Liver (tissue), 10 donors: ENCODE measurements at places on chromosomes 5 and 9.

- DNase-seq = no peak
These were observed 27.7 kb downstream of the PTCD2 start for GRCh38 chr5:72347801-72348308.

DNA sequence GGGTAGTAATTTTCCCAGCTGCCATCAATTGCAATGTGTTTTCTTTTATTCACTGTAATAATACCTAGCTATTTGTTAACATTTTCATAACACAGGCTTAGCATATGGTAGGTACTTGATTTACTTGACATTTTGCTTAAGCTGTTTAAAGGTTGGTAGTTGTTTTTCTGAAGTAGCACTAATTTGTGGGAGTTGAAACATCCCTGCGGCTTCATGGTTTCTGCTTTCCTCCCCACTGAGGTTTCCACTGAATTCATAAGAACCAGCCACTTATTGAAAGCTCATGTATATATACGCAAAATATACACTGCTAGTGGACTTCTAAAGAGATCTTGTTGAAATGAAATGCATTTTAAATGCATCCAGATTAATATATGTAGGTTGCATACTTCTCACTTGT lies 559.9 kb downstream of the TLE4 start:
- no peak for DNase-seq

GRCh38 chr5:76679231-76679630 lies 36.7 kb upstream of the F2R start:
- no peak for DNase-seq

DNA sequence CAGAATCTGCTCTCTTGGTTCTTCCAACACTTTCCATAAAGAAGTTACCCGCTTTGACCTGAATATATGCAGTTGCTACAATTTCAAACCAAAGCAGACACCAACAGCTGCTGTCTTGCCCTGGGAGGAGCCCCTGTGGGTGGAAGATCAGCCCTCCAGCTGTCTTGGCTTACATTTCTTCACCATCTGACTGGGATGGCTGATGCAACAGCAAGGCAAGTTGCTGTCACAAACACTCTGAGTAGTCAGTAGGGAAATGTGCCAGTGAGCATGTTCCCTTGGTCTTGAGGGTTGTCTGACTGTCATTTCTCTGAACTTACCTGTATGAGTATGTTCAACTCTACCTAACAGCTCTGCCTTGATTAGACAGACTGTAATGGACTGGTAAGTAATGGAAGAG lies 152.9 kb downstream of the SGCD start:
- no peak for DNase-seq

DNA sequence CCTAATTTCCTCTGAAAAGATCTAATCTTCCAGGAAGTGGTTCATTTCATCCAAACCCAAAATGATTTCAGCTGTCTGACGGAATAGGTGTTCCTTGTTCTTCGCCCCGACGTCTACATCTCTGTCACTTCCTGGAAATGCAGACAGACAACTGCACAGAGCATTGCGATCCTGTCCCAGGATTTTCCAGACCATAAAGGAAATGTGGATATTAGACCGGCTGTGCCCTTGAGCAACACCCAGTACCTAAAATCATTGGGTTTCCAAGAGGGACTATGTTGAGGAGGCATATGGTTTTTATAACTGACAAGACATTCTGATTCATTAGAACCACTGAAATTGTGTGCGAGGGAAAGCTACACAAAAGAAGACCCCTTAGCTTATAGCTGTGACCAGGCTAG lies 74.2 kb downstream of the MSX2 start:
- no peak for DNase-seq

DNA sequence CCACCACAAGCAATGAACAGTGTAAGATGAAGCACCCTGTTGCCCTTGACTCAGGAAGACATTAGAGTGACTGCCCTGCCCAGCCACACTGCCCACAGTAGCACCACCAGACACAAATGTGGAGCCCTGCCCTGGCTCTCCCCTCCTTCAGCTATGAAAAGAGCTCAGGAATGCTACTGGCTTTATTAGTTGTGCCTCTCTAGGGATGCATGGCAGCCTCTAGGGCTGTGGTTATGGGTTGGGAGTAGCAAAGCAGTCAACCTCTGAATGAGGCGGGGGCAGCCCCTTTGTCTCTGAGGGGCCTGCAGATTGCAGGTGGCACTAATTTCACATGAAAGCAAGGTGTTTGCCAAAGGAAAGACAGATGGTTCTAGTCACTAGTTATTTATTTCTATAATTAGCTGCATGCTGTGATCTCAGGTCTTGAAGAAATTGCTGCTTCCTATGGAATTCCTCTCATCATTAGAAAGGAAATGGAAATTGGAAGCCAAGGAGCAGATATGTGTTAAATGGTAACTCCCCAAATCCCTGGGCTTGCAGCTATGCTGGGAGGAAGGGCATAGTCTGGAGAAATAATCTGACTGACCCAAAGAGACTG lies 259.4 kb downstream of the TLR4 start:
- no peak for DNase-seq

DNA sequence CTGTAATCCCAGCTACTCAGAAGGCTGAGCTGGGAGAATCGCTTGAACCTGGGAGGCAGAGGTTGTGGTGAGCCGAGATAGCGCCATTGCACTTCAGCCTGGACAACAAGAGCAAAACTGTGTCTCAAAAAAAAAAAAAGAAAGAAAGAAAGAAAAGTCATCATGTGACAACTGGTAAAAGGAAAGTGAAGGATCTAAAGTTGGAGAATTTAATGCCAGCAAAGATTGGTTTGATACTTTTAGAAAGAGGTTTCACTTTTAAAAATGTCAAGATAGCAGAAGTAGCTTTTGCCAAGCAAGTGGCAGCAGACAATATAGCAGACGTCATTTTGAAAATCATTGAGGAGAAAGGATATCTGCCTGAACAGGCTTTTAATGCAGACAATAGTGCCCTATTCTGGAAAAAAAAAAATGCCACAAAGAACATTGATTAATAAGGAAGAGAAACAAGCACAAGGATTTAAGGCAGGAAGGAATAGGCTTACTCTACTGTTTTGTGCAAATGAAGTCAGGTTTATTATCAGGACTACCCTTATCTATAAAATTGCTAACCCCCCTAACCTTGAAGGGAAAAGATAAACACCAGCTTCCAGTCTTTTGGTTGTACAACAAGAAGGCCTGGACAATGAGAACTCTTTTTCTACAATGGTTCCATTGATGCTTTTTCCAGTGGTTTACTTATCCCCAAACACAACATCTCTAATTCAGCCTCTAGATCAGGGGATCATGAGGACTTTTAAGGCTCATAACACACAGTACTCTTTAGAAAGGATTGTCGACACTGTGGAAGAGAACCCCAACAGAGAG lies 12.0 kb downstream of the PKD2L2 start:
- DNase-seq = no peak

DNA sequence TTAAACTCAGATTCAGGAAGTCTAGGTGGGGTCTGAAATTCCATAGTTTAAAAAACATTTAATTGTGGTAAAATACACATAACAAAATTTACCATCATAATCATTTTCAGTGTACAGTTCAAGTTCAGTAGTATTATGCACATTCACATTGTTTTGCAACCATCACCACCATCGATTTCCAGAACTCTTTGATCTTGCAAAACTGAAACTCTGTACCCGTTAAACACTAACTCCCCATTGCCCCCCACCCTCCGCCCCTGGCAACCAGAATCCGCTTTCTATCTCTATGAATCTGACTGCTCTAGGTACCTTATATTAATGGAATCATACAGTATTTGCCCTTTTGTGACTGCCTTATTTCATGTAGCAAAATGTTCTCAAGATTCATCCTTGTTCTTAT lies 117.5 kb downstream of the CEP120 start:
- DNase-seq = no peak

- DNase-seq = no peak
These were observed 146.3 kb upstream of the FSTL4 start for GRCh38 chr5:133758641-133759040.

DNA sequence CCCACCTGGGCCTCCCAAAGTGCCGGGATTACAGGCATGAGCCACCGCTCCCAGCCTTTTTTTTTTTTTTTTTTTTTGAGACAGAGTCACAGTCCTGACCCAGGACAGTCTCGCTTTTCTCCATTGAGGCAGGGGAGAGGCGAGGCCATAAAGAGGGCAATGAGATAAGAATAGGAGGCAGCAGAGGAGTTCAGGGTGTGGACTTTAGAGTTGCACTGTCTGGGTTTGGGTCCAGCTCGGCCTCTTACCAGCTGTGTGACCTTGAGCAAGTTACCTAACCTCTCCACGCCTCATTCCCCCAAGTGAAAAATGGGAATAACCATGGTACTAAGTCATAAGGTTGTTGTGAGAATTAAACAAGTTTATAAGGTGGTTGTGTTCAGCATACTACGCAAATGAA lies 24.6 kb upstream of the ANKH start:
- DNase-seq = no peak

- DNase-seq = no peak
These were observed 7.1 kb downstream of the RXRA start for GRCh38 chr9:134333234-134333873.

DNA sequence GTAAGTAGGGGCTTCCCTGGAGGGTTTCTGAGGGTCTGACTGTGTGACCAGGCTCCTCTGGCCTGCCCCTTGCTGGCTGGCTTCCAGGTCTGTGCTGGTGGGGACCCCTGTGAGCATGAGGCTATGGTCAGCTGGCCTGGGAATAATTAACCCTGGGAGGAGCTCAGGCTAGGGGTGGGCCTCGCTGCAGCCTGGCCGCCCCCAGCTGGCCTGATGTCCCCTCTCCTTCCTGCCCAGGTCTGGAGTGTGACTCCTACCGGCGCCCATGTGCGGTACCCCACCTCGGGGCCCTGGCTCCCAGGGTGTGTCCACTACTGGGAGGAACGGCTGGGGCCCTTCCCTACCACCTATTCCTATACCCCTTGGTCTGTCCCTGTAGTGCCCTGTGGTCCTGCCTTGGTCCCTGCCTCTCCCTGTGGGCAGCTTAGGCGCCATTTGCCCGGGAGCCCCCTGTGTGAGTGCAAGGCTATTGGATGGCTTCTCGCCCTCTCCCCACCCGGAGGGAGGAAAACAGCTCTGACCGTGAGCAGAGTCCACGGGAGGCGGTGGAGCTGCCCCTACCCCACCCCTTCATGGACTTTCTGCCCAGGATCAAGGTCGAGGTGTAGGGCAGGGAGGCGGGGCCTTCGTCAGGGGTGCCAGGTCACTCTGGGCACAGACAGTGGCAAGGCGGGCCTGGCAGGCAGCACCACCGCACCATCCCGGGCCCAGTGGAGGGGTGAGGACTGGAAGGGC lies 9.4 kb downstream of the RXRA start:
- no peak for DNase-seq

DNA sequence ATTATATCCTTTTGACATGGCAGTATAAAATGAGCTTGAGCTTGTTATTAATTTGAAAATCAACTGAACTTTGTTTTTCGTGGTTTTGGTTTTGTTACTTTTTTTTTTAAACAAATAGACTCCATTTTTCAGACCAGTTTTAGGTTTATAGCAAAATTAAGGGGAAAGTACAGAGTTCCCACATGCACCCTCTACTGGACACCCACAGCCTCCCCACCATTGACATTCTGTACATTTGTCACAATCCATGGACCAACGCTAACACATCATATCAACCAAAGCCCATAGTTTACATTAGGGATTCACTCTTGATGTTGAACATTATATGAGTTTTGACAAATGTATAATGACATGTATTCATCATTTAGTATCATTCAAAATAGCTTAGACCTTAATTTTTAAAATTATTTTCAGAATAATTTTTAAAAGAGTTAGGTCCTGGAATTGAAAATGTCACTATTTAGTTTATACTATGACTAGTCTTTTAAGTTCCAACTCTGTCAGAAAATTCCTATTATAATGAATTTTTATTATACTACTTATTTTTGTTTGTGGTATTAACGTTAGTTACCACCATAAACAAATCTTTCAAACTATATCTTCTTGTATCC lies 35.3 kb upstream of the JMY start:
- no peak for DNase-seq

DNA sequence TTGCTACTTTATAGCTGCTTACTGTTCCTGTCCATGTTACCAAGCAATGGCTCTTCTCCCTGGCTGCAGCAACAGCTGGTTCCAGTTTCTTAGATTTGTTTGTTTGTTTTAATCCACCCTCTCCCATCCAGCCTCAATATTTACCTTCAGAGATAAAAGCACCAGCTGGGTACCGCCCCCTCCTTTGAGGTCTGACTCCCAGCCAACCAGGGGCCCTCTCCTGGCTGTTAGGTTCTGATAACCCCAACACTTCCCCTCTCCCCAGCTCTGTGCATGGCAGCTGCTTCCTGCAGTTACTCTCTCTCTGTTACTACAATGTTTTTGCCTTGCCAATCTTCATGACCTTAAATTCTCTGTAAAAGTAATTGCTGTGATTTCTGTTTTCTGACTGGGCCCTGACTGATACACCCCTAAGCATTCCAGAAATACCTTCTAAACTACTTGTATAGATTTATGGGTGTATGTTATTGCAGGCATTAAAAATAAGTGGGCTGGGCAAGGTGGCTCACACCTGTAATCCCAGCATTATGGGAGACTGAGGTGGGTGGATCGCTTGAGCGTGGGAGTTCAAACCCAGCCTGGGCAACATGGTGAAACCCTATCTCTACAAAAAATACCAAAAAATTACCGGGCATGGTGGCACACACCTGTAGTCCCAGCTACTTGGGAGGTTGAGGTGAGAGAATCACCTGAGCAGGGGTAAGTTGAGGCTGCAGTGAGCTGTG lies 2.6 kb upstream of the GCNT1 start:
- DNase-seq = peak; percentile 62

GRCh38 chr5:158832731-158833130 lies 267.0 kb downstream of the EBF1 start:
- DNase-seq = no peak

DNA sequence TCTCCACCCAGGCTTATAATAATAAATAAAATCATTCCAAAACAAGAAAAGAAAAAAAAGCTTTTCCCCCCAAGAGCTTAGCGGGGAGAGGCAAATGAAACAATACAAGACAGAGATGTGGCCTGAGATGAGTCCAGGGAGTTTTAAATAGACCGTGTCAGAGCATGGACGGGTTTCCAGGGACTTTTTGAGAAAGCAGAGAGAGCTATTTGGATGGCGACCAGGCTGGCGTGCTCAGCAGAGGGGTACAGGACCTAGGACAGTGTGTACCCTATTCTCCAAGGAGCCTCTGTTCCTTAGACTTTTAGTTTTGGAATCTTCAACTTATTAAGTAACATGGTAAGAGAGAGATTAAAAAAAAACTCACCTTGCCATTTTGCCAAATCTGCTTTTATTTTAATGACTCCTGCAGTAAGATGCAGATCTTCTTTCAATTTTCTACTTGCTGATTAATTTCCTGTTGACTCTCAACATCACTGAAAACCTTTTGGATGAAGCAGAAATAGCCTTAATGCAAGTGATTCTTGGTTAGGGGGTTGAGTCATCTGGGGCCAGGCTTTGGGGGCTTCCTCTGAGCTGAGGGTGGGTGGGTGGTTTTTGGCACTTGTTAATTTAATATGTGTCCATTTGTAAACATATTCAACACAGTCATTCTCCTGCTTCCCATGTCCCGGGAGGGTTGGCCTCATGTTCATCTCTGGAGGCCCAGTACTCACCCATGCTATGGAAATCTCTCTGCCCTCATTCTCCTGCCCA lies 49.6 kb upstream of the OSMR start:
- no peak for DNase-seq

- DNase-seq = no peak
These were observed 12.4 kb downstream of the PTTG1 start for GRCh38 chr5:160434022-160434531.

GRCh38 chr9:95822583-95823431 lies 52.7 kb upstream of the ERCC6L2 start:
- no peak for DNase-seq
